GM04503 (cell line): ENCODE measurements at places on chromosomes 1 and 21.

- no peak for DNase-seq
These were observed 51.6 kb downstream of the CRB1 start for GRCh38 chr1:197319631-197320030.

GRCh38 chr1:27099135-27099586, 55.8 kb downstream of the SLC9A1 start:
- no peak for DNase-seq

GRCh38 chr1:3504151-3504821, 49.8 kb downstream of the ARHGEF16 start:
- DNase-seq: peak; percentile 94

DNA sequence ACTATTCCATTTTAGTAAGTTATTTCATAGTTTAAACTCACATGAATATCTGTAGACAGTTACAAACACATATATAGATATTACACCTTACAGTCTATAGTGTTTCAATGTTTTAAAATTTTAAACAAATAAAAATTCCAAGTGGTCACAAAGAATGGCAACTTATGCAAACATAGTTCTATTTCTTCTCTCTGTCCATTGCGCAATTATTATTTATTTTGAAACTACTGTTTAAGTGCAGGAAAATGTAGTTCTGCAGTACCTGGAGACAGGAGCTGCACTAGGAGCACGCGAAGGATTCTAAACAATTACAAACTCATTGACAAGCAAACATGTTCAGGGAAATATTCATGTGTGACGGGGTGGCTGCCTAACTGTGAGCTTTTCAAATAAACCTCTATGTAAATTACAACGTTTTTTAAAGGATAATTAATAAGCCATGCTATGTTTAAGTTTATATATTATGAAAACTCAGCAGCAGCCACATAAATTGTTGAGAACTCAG, 312.0 kb upstream of the DUSP10 start:
- no peak for DNase-seq

- DNase-seq: no peak
These were observed 3.7 kb downstream of the LEFTY2 start for GRCh38 chr1:225937048-225937968.

DNA sequence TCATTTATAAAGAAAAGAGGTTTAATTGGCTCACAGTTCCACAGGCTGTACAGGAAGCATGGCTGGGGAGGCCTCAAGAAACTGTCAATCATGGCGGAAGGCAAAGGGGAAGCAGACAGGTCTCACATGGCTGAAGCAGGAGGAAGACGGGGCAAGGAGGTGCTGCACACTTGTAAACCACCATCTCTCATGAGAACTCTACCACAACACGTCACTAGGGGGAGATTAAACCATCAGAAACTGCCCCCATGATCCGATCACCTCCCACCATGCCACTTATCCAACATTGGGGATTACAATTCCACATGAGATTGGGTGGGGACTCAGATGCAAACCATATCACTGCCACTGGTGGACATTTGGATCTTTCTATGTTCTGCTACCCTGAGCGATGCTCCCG, 351.4 kb downstream of the NPHP4 start:
- no peak for DNase-seq

- DNase-seq: no peak
These were observed 2.0 kb upstream of the ZNF678 start for GRCh38 chr1:227561241-227561907.

GRCh38 chr1:18927082-18927653, 24.8 kb upstream of the ALDH4A1 start:
- no peak for DNase-seq

- DNase-seq: no peak
These were observed 79.9 kb downstream of the PRDM2 start for GRCh38 chr1:13779930-13780329.

DNA sequence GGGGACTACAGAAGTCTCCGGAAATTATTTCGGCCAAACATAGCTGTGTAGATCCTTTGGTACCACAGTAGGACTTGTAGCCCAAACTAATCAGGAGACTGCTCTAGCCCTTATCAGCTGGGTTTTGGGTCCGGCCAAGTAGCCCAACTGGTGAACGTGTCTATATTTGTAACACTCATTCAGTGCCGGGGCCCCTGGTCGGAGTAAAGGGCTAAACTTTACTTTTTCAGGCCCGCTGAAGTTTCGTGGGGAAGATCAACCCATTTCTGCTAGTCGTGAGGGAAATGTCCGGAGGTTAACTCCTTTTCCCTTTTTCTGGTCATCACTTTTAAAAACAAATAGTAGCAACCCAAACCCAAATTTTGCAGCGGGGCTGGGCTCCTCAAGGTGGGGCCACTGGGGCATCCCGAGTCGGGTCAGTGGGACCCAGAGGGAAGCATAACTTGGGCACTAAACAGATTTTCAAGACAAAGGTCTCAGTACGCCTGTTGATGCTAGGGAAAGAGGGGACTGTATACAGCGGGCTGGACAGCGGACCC, 1.7 kb downstream of the LHX9 start:
- DNase-seq: no peak

DNA sequence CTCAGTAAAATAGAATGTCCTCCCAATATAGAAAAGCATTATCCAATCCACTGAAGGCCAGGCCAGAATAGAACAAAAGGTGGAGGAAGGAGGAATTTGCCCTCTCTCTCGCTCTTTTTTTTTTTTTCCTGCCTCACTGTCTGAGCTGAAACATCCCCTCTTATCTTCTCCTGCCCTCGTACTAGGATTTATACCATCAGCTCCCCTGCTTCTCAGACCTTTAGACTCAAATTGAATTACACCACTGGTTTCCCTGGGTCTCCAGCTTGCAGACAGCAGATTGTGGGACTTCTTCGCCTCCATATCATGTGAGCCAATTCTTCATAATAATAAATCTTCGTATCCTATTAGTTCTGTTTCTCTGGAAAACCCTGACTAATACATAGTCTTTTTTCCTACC, 4.9 kb upstream of the ZMYM6 start:
- no peak for DNase-seq

DNA sequence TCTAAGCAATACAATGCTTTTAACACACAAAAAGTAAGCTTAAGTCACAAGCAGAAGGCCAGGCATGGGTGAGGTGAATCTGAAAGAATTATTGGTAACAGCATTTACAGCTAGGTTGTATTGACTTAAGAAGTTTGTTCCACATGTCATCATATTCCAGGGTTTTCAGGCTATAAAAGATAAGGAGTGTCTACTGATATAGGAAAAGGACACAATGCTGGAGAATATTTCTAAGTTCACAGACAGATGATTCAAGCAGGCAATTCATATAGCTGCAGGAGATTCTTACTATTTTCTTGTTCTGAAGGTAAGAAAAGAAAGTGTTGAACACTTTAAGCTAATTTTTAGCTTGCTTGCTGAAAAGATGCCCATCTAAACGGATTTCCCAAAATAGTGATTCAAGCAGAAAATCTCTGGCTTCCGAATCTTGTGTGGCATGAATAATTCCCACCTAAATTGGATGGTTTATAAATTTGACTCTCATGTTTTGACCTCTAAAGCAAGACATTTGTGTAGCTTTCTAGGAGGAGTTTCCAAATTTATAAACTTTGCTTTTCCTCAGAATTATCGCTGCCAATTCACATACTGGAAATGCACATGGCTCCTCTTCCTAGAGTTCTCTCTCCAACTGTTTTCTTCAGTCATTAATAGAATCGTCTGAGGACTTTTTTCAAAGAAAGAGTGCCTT, 95.6 kb upstream of the LBR start:
- no peak for DNase-seq
